ENCODE measurements at places on chromosomes 3 and 15.

DNA sequence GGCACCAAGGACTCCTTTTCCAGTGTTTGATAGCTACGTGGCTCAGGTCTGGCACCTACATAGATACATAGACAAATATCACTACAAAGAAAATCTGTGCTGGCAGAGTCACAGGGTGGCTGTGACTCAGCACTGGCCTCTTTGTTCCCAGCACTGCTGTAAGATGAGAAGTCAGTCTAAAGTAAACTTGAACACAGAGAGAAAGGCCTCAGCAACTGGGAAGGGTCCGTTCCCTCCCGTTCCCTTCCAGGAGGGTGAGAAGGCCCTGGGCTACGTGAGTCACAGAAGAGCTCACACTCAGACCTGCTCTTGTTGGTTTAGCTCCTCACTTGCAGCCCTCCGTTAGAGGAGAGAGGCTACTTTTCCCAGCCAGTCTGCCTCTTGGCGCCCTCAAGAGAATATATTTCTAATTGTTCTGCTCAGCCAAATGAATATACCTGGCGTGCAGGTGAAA, 23.1 kb downstream of the ANXA2 start:
- H3K27me3 ChIP-seq = no peaks in the 10 kb centered on the region
- peak overlapping the region; percentile 100 for H3K27ac ChIP-seq
- H3K4me3 ChIP-seq = 0 out of 2 replicates have a peak overlapping the region, but pooled peaks have one; percentile 12
- peaks cover 74% of the 10 kb centered on the region for H3K36me3 ChIP-seq
- peaks cover 96% of the 10 kb centered on the region for H3K4me1 ChIP-seq
- peak; percentile 97 for DNase-seq

DNA sequence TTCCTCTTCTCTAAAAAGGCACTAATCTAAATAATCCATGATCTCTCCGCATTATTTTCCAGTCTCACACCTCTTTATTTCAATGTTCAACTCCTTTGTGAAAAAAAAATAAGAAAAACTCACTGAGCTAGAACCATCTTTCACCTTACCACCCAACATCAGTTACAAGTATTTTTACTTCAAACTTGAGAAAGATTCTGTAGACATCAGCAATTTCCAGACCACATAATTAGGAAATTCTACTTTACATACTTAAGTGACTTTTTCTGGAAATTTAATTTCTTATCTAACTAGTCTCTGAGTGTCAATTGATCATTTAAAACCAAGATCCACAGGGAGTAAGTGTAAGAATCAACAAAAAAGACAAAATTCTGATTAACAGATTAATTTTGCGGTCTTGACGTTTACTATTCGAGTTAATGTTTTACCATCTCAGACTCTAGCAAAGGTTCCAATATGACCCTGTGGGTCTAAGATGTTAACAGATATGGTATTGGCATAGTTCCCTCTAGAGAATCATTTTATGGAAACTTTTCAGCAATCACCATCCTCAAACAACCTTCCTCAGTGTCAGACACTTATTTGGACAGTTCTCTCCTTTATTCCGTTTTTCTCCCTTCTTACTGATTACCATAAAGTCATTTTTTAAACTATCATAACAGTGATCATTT, 5.1 kb downstream of the ATP13A3 start:
- peaks cover 62% of the 10 kb centered on the region for H3K4me1 ChIP-seq
- H3K36me3 ChIP-seq = peaks cover 40% of the 10 kb centered on the region
- peak overlapping the region; percentile 49 for H3K4me3 ChIP-seq
- no peaks in the 10 kb centered on the region for H3K27me3 ChIP-seq

- H3K27me3 ChIP-seq = no peaks in the 10 kb centered on the region
- H3K27ac ChIP-seq = peak overlapping the region; percentile 100
- H3K4me3 ChIP-seq = peak overlapping the region; percentile 88
- H3K36me3 ChIP-seq = no peaks in the 10 kb centered on the region
- peaks cover 25% of the 10 kb centered on the region for H3K4me1 ChIP-seq
Measured at GRCh38 chr15:44427756-44428724, 611 bp downstream of the CTDSPL2 start.

DNA sequence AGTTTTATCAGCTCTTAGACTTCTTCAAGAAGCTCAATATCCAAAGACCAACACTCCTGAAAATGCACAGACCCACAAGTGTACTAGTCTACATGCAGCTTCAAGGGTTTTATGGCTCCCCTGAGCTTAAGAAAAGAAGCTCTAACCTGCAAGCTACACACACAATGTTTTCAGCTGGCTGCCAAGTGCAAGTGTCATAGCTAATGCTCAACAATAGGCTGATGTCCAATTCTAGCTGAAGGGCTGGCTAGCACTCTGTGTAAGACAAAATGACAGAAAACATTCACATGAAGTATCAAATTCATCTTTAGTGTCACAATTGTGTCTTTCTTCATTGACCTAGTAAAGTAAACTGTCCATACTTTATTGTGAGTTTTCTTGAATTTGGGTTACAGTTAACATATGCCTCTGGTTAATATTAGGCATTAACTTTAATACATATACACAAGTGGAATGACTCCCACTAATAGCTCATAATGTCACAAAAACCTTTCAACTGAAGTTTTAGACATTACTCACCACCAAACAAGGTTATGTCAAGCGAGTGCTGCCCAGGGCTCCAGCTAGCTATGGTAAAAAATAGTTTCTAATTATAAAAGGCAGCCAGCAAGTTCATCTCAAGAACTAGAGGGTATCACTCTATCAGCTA, 15.1 kb downstream of the ABI3BP start:
- H3K27ac ChIP-seq = no peak overlapping the region
- no peaks in the 10 kb centered on the region for H3K36me3 ChIP-seq
- no peak overlapping the region for H3K4me3 ChIP-seq
- no peaks in the 10 kb centered on the region for H3K27me3 ChIP-seq
- peak; percentile 52 for DNase-seq

- no peak overlapping the region for H3K4me3 ChIP-seq
- H3K4me1 ChIP-seq = peaks cover 16% of the 10 kb centered on the region
- H3K27me3 ChIP-seq = no peaks in the 10 kb centered on the region
Measured at GRCh38 chr15:80012060-80012726, 41.2 kb upstream of the BCL2A1 start.

- peaks cover 20% of the 10 kb centered on the region for H3K4me1 ChIP-seq
- H3K36me3 ChIP-seq = peaks cover 9% of the 10 kb centered on the region
- H3K4me3 ChIP-seq = peak overlapping the region; percentile 87
- no peaks in the 10 kb centered on the region for H3K27me3 ChIP-seq
- DNase-seq = peak; percentile 7
Measured at GRCh38 chr15:82263350-82263749, 732 bp downstream of the SAXO2 start.

- no peaks in the 10 kb centered on the region for H3K36me3 ChIP-seq
- no peak overlapping the region for H3K4me3 ChIP-seq
- DNase-seq = no peak
Measured at GRCh38 chr3:174862666-174863065, 3.5 kb downstream of the NAALADL2 start.

GRCh38 chr3:52432225-52432624, 12.7 kb downstream of the SEMA3G start:
- peaks cover 8% of the 10 kb centered on the region for H3K4me1 ChIP-seq
- no peak overlapping the region for H3K4me3 ChIP-seq
- H3K36me3 ChIP-seq = no peaks in the 10 kb centered on the region
- H3K27me3 ChIP-seq = no peaks in the 10 kb centered on the region
- H3K27ac ChIP-seq = no peak overlapping the region

- H3K36me3 ChIP-seq = no peaks in the 10 kb centered on the region
- peaks cover 18% of the 10 kb centered on the region for H3K4me1 ChIP-seq
- no peak for DNase-seq
- H3K27ac ChIP-seq = no peak overlapping the region
- H3K4me3 ChIP-seq = no peak overlapping the region
Measured at GRCh38 chr15:58406811-58407210, 25.0 kb upstream of the LIPC start.

GRCh38 chr3:182327196-182327681, 466.1 kb upstream of the ATP11B start:
- no peaks in the 10 kb centered on the region for H3K27me3 ChIP-seq
- H3K4me3 ChIP-seq = no peak overlapping the region
- no peak overlapping the region for H3K27ac ChIP-seq
- DNase-seq = no peak
- H3K36me3 ChIP-seq = no peaks in the 10 kb centered on the region
- no peaks in the 10 kb centered on the region for H3K4me1 ChIP-seq

- H3K27me3 ChIP-seq = no peaks in the 10 kb centered on the region
- H3K27ac ChIP-seq = no peak overlapping the region
- no peak overlapping the region for H3K4me3 ChIP-seq
- no peak for DNase-seq
Measured at GRCh38 chr3:150613709-150614480, 10.8 kb downstream of the SELENOT start.

GRCh38 chr15:55403531-55403930, 4.6 kb downstream of the CCPG1 start:
- DNase-seq = peak; percentile 49
- peaks cover 26% of the 10 kb centered on the region for H3K4me1 ChIP-seq
- H3K27me3 ChIP-seq = no peaks in the 10 kb centered on the region

DNA sequence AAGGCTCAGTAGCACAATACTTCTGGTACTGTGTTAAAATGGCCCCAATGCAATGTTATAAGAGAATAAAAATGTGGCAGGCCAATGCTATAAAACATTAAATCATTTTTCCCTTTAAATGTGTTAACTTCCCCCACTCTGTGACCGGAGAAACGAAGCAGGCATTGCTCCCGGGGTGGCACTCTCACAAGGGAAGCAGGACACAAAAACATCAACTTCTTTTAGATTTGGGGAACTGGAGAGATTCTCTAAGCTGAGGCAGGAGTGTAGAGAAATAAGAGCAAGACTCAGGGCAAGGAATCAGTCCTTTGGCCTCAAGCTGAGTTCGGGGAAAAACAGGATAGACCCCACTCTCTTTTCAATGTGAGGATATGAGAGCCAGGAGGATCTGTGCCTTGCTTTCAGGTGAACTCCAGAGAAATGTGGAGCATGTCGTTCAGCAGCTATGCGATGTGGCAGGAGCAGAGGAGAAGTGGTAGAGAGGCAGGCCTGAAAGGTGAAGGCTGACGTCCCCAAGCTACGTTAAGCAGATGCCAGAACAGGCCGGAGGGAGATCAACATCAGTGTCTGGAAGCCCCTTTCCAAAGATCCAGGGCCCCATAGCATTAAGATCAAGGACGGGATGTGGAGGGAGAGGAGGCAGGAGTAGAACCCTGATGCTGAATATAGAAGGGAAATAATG, 160.2 kb downstream of the PLD1 start:
- H3K27me3 ChIP-seq = no peaks in the 10 kb centered on the region
- no peak overlapping the region for H3K4me3 ChIP-seq
- H3K27ac ChIP-seq = no peak overlapping the region
- no peak for DNase-seq
- H3K36me3 ChIP-seq = no peaks in the 10 kb centered on the region
- H3K4me1 ChIP-seq = peaks cover 7% of the 10 kb centered on the region

DNA sequence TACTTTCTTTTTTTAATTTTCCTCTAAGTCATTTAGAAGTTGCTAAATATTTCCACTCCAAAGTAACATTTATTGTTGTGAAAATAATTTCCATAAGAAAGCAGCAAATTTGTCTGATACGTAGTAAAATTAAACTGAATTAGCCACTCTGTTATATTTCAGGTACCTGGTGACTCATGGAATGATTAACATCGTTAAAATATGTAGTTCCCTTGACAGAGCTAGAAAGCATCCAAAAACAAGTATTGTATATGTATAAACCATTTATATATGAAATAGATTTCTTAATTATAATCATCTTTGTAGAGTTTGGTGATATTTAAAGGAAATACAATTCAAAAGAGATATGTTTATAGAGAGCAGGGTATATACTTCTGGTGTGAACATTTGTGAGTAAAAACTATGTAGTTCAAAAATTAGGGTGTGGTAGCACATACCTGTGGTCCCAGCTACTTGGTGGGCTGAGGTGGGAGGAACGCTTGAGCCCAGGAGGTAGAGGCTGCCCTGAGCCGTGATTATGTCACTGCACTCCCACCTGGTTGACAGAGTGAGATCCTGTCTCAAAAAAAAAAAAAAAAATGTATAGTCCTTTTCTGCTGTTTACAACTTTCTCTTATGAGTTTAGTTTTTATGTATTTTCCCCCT, 36.6 kb downstream of the ATP11B start:
- no peak for DNase-seq
- H3K27me3 ChIP-seq = no peaks in the 10 kb centered on the region
- H3K36me3 ChIP-seq = peaks cover 25% of the 10 kb centered on the region
- no peaks in the 10 kb centered on the region for H3K4me1 ChIP-seq
- no peak overlapping the region for H3K4me3 ChIP-seq

DNA sequence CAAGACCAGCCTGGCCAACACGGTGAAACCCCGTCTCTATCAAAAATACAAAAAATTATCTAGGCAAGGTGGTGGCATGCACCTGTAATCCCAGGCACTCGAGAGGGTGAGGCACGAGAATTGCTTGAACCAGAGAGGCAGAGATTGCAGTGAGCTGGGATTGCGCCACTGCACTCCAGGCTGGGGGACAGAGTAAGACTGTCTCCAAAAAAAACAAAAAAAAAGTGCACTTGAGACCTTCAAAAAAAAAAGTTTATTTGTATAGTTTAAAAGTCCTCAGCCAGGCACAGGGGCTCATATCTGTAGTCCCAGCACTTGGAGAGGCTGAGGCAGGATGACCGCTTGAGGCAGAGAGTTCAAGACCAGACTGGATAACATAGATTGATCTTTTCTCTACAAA, 2.1 kb downstream of the PBRM1 start:
- H3K4me1 ChIP-seq = peaks cover 55% of the 10 kb centered on the region
- peaks cover 34% of the 10 kb centered on the region for H3K36me3 ChIP-seq
- H3K27ac ChIP-seq = no peak overlapping the region
- H3K27me3 ChIP-seq = no peaks in the 10 kb centered on the region
- no peak overlapping the region for H3K4me3 ChIP-seq

GRCh38 chr15:66039117-66039871, 170.0 kb downstream of the RAB11A start:
- DNase-seq = peak; percentile 31
- no peaks in the 10 kb centered on the region for H3K36me3 ChIP-seq
- H3K4me1 ChIP-seq = no peaks in the 10 kb centered on the region
- no peak overlapping the region for H3K27ac ChIP-seq
- H3K27me3 ChIP-seq = peaks cover 67% of the 10 kb centered on the region

- H3K27me3 ChIP-seq = no peaks in the 10 kb centered on the region
- DNase-seq = no peak
- H3K4me3 ChIP-seq = no peak overlapping the region
- H3K36me3 ChIP-seq = peaks cover 37% of the 10 kb centered on the region
- H3K27ac ChIP-seq = no peak overlapping the region
- H3K4me1 ChIP-seq = no peaks in the 10 kb centered on the region
Measured at GRCh38 chr3:190608850-190609589, 95.1 kb downstream of the IL1RAP start.

DNA sequence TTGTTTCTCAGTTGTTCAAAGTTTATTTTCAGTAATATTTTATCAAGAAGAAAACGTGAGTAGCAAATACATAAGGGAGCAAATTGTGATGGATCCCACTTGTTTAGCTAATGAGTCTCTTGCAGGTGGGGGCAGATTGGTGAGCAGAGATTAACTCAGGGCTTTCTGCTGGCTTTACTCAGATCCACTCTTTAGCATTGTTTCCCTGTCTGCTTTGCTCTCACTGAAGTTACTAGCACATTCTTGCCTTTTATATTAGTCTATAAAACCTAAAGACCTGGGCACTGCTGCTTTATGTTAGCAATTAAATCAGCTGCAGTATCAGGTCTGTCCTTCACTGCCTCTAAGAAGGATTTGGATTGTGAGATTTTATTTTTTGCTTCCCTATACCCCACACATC, 71.5 kb downstream of the STAC start:
- no peaks in the 10 kb centered on the region for H3K27me3 ChIP-seq
- no peak overlapping the region for H3K4me3 ChIP-seq
- H3K36me3 ChIP-seq = 0 out of 2 replicates have a peak, but pooled peaks cover 4% of the 10 kb centered on the region
- no peak overlapping the region for H3K27ac ChIP-seq
- peaks cover 9% of the 10 kb centered on the region for H3K4me1 ChIP-seq
- DNase-seq = no peak
